Mesenteric fat pad (tissue), 1 donor: ENCODE measurements at places on chromosomes 4 and X. TPM values are rescaled to one million over a fixed set of nuclear protein-coding genes. Genes with fewer than 3 reads are reported as not detected.

HPSE gene
- total RNA-seq = 7.4 TPM

USP17L5 gene
- not detected for total RNA-seq

MAMLD1 gene
- 11.2 TPM for total RNA-seq

TSPAN6 gene
- 34.7 TPM for total RNA-seq

HOPX gene
- total RNA-seq = 3.2 TPM

RNF128 gene
- total RNA-seq = 0.55 TPM

PF4V1 gene
- total RNA-seq = not detected

PCYT1B gene
- total RNA-seq = 0.10 TPM

CLDN22 gene
- not detected for total RNA-seq
